ENCODE measurements at places on chromosomes 16 and 17.

- DNase-seq, result no peak
Measured at GRCh38 chr17:28745786-28746411, 2.1 kb downstream of the TRAF4 start.

- DNase-seq, result no peak
Measured at GRCh38 chr17:61967729-61968128, 39.9 kb upstream of the INTS2 start.

DNA sequence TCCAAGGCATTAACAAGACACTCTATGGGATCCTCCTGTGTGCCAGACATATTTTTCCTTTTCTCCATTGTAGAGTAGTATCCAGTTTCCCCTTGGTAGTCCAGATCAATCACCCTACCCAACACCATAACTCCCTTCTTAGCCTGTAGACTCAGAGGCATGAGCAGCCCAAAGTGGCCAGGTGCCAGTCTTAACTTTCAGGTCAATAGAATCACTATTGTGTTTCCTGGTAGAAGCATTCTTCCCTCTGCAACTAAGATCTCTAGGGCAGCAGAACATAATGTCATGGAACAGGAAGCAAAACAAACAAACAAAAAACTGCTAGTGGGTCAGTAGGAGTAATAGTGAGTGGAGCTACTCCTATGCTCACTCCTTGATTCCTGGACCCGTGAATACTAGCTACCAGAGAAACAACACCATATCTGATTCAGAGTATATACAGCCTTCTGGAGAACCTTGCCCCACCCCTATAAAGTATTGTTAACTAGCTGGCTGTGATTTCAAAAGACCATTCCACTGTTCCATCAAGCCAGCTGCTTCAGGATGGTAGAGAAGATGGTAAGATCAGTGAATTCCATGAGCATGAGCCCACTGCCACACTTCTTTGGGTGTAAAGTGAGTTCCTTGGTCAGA, 11.2 kb upstream of the CLEC19A start:
- DNase-seq, result no peak

- DNase-seq, result no peak
Measured at GRCh38 chr17:6066183-6066948, 3.8 kb upstream of the WSCD1 start.

DNA sequence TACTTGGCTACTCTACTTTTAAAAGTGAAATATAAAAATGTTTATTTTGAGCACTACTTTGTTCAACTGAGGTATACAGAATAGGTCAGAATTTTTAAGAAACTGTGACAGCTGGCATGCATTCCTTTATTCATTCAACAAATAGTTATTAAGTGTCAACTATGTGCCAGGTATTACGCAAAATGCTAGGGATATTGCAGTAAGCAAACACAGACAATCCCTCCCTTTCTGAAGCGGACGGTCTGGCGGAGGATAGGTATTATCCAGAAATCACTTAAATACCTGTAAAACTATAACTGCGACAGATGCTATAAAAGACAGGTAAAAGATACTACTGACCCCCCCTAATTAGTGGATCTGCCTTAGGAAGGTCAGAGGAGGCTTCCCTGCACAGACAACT, 26.1 kb downstream of the METTL16 start:
- no peak for DNase-seq

DNA sequence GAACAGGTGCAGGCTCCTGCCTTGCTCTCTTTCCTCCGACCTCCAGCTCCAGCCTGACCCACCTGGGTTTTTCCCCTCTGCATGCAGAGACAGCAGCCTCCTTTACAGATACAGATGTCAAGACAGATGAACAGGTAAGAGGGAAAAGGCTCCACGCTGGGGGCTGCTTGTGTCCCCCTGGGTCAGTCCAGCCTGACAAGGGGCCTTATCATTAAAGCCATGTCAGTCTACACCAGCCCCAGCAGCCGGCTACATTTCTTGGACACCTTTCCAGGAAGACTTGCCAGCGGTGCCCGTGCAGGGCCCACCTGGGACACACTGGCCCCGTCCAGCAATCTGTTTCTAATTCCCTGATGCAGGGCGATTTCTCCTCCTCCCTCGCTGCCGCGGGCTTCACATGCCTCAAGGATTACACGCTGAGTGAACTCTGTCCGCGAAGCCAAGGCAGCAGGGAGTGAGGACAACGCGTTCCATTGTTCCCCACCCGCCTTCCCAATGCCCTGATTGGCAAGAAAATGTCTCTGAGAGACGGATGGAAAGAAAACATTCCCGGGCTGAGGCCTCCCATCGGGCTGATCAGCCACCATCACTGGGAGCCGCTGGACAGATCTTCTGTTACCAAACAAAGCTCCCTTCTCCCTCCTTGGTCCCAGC, 184.7 kb downstream of the C16orf95 start:
- no peak for DNase-seq

DNA sequence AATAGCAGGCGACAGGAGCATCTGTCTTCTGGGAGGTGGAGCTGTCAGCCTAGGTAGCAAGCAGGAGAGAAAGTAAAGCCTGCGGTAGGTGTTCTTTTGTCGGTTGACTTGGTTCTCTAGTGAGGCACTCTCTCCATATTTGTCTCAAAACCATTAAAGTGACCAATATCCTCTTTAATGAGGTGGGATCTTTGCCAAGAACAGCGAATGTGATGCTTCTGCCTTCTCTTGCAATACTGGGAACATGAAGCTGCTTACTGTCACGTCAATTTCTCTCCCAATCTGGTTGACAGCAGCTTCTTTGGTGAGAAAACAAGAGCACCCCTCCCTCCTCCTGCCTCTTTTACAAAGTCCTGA, 176.7 kb downstream of the ABCC12 start:
- DNase-seq, result no peak

DNA sequence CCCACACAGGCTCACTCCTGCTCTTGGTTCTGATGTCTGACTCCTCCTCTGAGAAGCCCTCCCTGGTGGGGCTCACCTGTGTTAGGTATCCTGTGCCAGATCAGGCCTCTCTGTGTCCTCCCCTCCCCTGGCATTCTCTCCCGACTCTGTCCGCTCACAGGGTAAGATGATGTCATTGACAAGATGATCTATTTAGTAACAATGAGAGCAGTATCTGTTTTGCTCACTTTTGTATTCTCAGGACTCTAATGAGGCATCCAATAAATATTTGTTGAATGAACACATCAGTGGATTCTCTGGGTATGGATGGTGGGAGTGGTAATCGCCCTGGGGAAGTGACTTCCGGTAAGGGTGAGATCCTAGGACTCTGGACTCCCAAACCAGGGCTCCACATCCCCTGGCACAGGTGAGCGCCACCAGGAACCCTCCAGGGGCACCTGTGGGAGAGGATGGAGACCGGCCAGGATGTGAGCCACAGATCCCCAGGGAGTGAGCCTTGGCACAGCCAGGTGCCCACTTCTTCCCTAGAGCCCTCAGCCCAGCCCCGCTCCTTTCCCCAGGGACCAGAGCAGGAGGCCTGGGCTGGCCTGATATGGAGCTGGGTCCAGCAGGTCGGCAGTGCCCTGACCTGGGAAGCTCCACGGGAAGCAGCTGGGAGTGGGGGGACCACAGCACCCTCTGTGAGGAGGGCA, 5.4 kb upstream of the HAP1 start:
- no peak for DNase-seq
